ENCODE measurements at places on chromosomes 6 and 20. TPM values are rescaled to one million over a fixed set of nuclear protein-coding genes. Genes with fewer than 3 reads are reported as not detected.

PFDN6 gene
- total RNA-seq, result 11.7 TPM

CRIP3 gene
- 2.0 TPM for total RNA-seq

NR2E1 gene
- not detected for total RNA-seq

BPIFB2 gene
- not detected for total RNA-seq

OVOL2 gene
- not detected for total RNA-seq

TFAP2A gene
- total RNA-seq, result 0.16 TPM

SYNGAP1 gene
- total RNA-seq, result 62.4 TPM

KIF3B gene
- total RNA-seq, result 7.3 TPM

FAM83B gene
- total RNA-seq, result not detected

MUC21 gene
- not detected for total RNA-seq

CALHM4 gene
- total RNA-seq, result not detected

NOX3 gene
- total RNA-seq, result not detected

HEY2 gene
- 0.08 TPM for total RNA-seq

RIPOR2 gene
- 123 TPM for total RNA-seq

GATA5 gene
- total RNA-seq, result not detected

MRAP2 gene
- not detected for total RNA-seq

ARHGAP40 gene
- total RNA-seq, result not detected

TSPO2 gene
- total RNA-seq, result not detected

L3MBTL1 gene
- 10.2 TPM for total RNA-seq

NKX2-2 gene
- total RNA-seq, result not detected

SAMD3 gene
- total RNA-seq, result 24.3 TPM

TUBB2B gene
- total RNA-seq, result not detected

CDSN gene
- total RNA-seq, result not detected

CFAP61 gene
- not detected for total RNA-seq

ESR1 gene
- 2.8 TPM for total RNA-seq

EPHA7 gene
- not detected for total RNA-seq

EPB41L1 gene
- 0.25 TPM for total RNA-seq

PLA2G7 gene
- not detected for total RNA-seq

ENPP3 gene
- total RNA-seq, result 0.34 TPM

SCRT2 gene
- not detected for total RNA-seq

GGTLC1 gene
- not detected for total RNA-seq

TMEM14C gene
- 14.4 TPM for total RNA-seq

OR2H1 gene
- not detected for total RNA-seq

MYL9 gene
- not detected for total RNA-seq

MAP7 gene
- 0.45 TPM for total RNA-seq

CTCFL gene
- total RNA-seq, result not detected

IL17F gene
- not detected for total RNA-seq

NRSN1 gene
- total RNA-seq, result not detected

SLC2A10 gene
- not detected for total RNA-seq

PABPC1L gene
- total RNA-seq, result 27.5 TPM

CD109 gene
- 0.75 TPM for total RNA-seq

RSPO3 gene
- total RNA-seq, result not detected

RIPPLY2 gene
- total RNA-seq, result not detected

GPR6 gene
- not detected for total RNA-seq

FGD2 gene
- 1.2 TPM for total RNA-seq

TBC1D7 gene
- 10.2 TPM for total RNA-seq

ANKEF1 gene
- 1.3 TPM for total RNA-seq

INSM1 gene
- total RNA-seq, result not detected

PNLDC1 gene
- total RNA-seq, result not detected

RBPJL gene
- not detected for total RNA-seq

CLVS2 gene
- not detected for total RNA-seq

ENPP1 gene
- 0.08 TPM for total RNA-seq

KIAA1755 gene
- not detected for total RNA-seq

OR2W1 gene
- total RNA-seq, result not detected

RPS10 gene
- 3,122 TPM for total RNA-seq

EFCAB8 gene
- total RNA-seq, result 0.81 TPM

Measured in CD4-positive, alpha-beta T cell (primary cell).